ENCODE measurements at places on chromosomes 5 and 9.

GRCh38 chr5:141094481-141095262, at the start of gene PCDHB2:
Gene PCDHB2 (plus strand): TSS chr5:141094615. CDS start chr5:141094791, 176 bp downstream.
- DNase-seq: no peak

GRCh38 chr5:87686975-87687374, 274.2 kb upstream of the CCNH start:
- no peak for DNase-seq

DNA sequence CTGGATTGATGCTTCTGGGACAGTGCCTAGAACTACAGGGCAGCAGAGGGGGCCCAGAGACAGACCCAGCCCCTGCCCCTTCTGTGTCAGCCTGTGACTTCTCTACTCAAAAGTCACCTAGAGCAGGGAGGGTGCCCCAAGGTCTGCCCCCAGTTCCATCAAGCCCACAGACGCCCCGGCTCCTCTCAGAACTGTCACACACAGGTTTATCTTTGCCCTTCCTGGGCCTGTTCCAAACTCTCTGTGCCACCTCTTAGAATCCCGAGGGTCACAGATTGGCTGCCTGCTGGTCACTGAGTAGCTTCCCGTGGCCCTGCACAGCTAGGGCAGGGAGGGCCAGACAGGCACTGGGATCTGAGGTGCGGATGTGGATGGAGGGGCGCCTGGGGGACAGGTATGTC, 1.7 kb downstream of the RGS14 start:
- DNase-seq: no peak

DNA sequence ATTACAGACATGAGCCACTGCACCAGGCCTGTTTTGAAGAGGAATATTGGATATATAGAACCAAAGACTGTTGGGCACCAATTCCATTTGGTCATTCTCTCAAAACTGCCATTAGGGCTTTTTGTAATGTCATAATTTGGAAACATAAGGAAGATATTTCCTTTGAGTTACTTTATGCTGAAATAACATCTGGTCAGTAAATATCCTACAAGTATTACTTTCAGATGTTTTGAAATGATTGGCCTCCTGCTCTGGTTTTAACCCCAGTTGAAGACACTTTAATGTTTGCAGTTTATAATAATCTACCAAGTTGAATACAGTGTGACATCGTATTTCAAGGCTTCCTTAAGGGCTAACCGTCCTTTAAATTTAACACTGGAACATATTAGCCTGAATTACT, 33.6 kb downstream of the LRRTM2 start:
- no peak for DNase-seq

GRCh38 chr5:112329419-112330090, 89.5 kb downstream of the EPB41L4A start:
- peak; percentile 13 for DNase-seq

GRCh38 chr5:139971202-139971725, 71.8 kb downstream of the NRG2 start:
- DNase-seq: no peak

DNA sequence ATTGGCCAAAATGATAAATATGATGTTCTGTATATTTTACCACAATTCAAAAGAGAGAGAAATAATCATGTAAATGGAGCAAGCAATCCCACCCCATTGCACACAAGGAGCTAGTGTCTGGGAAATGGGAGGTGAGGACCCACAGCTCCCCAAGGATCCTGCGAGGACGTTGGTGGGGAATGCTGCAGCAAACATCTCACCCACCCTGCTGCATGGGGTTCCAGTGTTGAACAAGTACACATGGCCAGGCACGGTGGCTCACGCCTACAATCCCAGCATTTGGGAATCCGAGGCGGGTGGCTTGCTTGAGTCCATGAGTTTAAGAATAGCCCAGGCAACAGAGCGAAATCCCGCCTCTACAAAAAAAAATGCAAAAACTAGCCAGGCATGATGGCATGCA, 29.0 kb downstream of the STK10 start:
- DNase-seq: no peak

GRCh38 chr5:91586232-91586631, 203.1 kb upstream of the ARRDC3 start:
- DNase-seq: no peak

GRCh38 chr5:112762113-112762810, 24.6 kb downstream of the APC start:
- no peak for DNase-seq

DNA sequence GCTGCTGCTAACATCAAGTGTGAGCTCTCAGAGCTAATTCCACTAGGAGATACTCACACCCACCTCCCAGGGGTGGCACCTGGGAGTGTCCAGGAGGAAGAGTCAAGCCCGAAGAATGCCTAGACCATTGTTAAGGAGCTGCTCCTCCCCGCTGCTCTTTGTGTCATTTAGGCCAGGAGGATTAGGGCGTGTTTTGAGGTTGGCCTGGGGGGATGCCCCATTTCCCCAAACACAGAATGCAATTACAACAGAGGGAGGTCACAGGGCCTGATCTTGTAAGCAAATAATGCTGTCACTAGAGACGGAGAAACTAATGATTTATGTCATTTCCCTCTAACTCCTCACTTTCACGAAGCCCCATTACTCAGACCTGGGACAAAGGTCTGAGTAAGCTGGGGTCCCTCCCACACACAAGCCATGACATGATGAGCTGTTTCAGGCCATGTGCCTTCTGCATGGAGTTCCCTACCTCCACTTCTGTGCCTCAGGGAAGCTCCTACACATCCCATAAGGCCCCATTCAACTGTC, 312.5 kb downstream of the ACTL7B start:
- DNase-seq: no peak

GRCh38 chr5:141528291-141528984, 39.6 kb downstream of the PCDHGC5 start:
- no peak for DNase-seq

Measured in common myeloid progenitor, CD34-positive (primary cell).